CD4-positive, alpha-beta T cell treated with Interleukin-10 for 1 hour (primary cell): ENCODE measurements at places on chromosomes 1 and 21.
A peak's percentile ranks its signal among the peaks of the same experiment; 100 is the strongest.

DNA sequence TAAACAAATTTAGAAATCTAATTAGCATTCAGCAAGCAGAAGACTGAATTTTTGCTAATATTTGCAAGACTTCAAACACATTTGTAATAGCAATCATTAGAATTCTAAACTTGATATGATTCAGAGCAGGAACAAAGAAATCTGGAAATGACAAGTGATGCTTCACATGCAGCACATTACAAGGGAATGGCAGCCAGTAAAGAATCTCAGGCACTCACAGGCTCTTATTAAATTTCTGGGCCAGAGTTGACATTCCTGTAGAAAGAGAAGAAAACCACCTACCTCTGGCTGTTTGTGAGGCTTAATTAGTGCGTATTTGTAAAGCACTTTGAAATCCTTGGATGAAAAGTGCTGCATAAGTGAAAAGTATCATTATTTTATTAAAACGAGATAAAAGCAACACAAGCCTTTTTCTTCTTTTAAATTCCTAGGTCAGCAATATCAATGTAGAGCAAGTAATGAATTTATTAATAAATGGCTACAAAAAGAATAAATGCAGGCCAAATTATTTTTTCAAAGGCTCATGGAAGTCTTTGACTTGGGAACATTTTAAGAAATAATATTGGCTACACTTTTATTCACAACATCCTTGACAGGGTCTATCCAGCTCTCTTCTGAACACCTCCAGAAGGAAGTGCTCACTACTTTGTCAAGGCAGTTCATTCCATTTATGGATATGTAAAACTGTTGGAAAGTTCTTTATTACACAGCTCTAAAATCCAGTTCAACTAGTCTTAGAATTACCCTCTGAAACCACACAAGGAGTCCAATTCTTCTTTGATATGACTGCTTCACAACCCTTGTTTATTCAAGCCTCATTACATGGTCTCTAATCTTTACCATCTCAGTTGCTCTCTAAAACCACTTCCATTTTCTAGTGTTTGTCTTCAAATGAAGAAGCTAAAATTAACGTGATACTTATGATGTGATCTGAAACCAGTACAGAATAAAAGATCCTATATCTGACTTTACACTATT lies 32.1 kb upstream of the SCYL3 start:
- peak; percentile 10 for DNase-seq

DNA sequence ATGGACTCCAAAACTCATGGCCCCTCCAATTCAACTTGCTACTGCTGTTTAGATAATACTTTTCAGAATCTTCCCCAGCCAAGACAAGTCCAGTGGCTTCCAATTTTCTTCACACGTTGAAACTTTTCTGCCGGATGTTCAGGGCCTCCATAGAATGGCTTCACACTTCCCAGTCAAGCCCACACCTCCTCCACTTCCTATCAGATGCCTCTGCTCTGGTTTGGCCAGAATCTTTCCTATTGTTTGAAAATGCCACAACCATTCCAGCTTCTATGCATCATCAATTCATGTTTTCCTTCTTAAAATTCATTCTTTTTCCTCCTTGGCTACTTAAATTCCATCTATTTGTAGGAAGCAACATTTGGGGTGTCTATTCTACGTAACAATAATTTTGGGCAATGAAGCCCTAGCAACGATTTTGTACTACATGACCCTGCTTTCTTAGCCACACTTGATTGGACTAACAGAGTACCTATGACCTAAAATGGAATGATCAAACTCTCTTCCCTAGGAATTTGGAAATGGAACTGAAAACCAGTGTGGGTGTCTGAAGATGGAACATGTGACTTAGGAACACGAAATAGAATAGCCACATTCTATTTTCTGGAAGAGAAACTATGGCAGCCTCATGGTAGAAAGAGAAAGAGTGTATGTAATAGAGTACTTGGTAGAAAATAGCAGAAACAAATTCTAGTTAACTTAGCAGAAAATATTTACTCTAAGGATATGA lies 74.1 kb upstream of the CNIH3 start:
- no peak for DNase-seq

DNA sequence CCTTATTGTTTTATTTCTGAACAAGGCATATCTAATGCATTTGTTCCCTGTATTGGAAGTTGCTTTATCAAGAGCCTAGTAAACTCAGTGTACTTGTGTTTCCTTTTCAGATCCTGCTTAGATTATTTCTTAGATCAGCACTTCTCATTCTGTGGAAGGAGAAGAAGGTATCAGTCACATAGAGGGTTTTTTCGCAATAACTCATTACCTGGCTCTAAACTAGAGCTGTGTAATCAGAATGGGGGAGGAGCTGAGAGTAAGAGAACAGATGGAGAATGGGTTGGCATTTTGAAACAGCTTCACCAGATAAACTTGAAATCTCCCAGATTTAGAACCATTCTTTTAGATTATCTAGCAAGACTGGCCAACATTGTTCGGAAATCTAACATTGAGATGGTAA lies 11.0 kb downstream of the AHCYL1 start:
- DNase-seq = no peak

GRCh38 chr1:224675590-224675989 lies 59.5 kb downstream of the CNIH3 start:
- no peak for DNase-seq

DNA sequence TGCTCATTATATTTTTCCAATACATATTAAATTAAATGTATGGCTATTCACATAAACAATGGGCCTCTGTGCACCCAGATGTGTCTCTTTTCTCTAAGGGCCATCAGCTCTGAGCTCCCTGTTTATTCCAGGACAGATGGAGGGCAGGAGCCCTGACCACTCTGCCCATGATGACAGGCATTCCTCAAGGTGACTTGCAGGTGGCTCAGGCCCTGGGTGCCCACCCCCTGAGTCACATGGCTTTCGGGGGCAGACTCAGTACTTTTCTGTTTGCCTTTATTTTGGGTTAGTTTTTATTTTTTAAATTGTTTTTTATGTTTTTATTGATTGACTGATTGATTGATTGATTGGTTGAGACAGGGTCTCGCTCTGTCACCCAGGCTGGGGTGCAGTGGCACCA lies 6.4 kb upstream of the LRP8 start:
- DNase-seq = no peak

DNA sequence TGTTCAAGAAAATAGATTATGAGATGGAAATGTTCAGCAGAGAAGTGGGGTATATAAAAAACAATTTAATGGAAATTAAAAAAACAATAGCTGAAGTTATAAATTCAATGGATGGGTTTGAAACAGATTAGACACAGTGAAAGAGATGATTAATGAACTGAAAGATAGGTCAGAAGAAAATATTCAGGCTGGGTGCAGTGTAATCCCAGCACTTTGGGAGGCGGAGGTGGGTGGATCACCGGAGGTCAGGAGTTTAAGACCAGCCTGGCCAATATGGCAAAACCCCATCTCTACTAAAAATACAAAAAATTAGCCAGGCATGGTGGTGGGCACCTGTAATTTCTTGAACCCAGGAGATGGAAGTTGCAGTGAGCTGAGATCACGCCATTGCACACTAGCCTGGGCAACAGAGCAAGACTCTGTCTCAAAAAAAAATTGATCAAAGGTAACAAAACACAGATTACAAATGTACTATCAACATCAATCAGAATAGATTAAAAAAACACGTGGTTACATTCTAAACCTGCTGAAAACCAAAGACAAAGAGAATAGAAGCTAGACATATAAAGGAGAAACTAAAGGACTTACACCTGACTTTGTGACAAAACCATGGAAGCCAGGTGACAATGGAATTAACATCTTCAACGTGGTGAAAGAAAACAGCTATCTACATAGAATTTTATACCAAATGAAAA lies 4.8 kb upstream of the SUMO3 start:
- no peak for DNase-seq

GRCh38 chr1:60746278-60746791 lies 336.0 kb upstream of the NFIA start:
- DNase-seq = no peak

DNA sequence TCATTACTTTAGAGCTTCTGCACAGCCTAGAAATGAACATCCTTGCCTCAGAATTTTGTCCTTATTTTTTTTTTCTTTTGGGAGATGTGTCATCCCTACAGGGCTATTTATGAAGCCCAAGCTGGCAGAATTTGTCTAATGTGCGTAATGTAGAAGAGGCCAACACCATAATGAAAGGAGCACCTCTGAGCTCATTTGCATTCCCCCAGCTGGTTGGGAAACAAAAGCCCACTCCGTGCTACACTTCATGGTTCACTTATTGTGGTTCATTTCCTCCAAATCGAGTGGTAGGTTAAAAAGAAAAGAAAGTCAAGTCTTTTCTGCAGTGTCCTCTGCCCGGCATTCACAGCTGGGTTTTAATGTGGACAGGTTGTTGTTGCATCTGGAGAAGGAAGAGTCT lies 73.5 kb downstream of the KAZN start:
- DNase-seq = no peak
